ENCODE measurements at places on chromosomes 4 and X. TPM values are rescaled to one million over a fixed set of nuclear protein-coding genes. Genes with fewer than 3 reads are reported as not detected.
A peak's percentile ranks its signal among the peaks of the same experiment; 100 is the strongest.

DCHS2 gene
- 4.7 TPM for polyA plus RNA-seq

PCDH11X gene
- polyA plus RNA-seq, result 0.04 TPM

TRMT44 gene
- polyA plus RNA-seq, result 20.9 TPM

COL4A6 gene
- polyA plus RNA-seq, result 4.9 TPM

- no peak for DNase-seq
These were observed 48.3 kb downstream of the TRMT44 start for GRCh38 chr4:8488791-8489369.

DNA sequence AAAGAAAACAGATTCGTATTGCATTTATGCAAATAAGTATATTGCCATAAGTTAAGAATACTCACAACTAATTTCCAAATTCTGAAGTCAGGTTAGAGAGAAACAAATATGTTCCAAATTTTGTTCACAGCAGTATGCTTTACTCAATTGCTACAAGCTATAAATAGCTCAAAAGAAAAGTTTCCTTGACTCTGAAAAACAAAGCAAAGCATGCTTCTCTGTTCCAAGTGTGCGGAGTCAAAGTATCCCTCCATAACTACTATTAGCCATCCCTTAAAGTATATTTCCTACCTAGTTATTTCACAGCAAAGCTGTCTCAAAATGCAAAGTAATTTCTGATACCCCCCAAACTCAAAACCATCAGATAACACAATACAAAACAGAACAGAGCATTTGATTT lies 47.3 kb downstream of the MGST2 start:
- no peak for DNase-seq

GRCh38 chr4:118278473-118279274 lies 74.1 kb downstream of the PRSS12 start:
- DNase-seq, result peak; percentile 98

GRCh38 chr4:102218656-102219055 lies 126.6 kb downstream of the SLC39A8 start:
- no peak for DNase-seq

DNA sequence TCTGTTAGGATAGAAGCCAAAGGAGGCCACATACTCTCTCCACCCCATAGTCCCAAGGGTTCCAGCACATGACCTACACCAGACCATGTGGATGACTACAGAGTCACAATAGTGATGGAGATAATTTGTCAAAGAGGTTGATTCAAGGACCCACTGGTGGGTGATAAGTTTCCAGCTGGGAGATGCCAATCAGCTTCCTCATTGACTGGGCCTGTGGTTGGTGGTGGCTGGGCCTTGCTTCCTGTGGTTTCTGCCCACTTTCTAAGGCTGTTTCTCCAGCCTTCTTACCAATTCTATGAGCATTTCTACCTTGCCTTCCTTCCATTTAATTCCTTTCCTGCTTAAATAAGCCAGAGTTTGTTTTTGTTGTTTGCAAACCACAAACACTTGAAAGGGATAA lies 95.5 kb upstream of the CPEB2 start:
- no peak for DNase-seq

DNA sequence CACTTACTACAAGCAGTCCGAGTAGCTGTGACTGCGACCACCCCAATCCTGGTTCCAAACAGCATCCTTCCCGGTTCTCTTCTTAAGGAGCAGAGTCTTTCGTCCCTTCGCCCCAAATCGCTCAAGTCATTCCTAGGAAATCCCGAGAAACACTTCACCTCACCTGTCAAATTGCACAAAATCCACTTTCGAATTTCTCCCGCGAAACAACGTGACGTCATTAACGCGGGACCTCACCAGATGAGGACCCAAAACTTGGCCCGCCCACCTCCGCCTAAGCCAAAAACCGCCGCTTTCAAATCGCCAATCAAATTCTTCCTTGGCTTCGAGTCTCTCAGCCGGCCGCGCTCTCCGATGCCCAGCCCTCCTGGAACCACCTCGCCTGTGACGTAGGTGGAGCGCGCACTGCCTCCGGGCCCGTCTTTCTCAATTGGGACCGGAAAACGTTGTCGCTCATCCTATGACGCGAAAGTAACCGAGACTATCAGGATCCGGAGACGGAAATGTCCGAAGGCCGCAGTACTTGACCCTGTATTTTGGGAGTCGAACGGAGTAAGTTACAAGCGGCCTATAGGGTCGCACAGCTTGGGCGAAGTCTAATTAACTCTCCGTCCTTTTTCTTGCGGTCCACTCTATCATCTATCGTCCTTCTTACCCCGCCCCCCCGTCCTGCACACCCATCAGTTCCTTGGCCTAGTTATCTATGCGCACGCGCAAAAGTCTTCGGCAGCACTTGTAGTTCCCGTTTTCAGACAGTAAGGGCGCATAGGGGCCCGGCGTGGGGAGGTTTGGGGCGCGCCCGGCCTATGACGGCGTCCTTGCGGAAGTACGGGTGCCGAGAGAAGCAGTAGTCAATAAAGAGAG lies at the start of the genes LARP7 and ZGRF1:
Gene LARP7, plus strand, starts transcription at position 456 of the 864 bp plus-strand sequence. CDS start 7,527 bp downstream, outside the sequence.
Gene ZGRF1, minus strand, starts transcription at position 222 of the 864 bp plus-strand sequence. CDS start 3,733 bp downstream, outside the sequence.
- peak; percentile 100 for DNase-seq

- no peak for DNase-seq
These were observed 9.8 kb upstream of the PDE5A start for GRCh38 chr4:119638359-119638758.

GRCh38 chr4:28469886-28470285 lies 1609.2 kb downstream of the STIM2 start:
- DNase-seq, result no peak

DNA sequence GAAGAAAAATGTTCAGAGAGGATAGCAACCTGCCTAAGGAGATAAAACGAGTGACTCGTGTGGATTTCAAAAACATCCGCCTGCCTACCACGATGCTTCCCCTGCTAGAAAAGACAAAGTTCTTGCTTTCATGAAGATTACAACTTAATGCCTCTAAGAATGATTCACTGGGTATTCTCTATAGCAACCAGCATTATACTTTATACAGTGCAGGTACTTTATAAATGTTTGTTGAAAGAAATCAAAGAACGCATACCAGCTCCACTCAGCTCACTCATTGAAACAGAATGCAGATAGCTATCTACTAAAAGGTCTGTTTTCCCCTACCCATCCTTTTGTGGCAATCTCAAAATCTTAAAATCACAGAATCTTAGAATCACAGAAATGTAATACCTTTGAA lies 33.7 kb downstream of the GASK1B start:
- DNase-seq, result no peak

GRCh38 chrX:44314259-44314734 lies 29.2 kb downstream of the EFHC2 start:
- DNase-seq, result no peak

All from testis (tissue), 5 donors.